ENCODE measurements at places on chromosomes 5 and 9.

DNA sequence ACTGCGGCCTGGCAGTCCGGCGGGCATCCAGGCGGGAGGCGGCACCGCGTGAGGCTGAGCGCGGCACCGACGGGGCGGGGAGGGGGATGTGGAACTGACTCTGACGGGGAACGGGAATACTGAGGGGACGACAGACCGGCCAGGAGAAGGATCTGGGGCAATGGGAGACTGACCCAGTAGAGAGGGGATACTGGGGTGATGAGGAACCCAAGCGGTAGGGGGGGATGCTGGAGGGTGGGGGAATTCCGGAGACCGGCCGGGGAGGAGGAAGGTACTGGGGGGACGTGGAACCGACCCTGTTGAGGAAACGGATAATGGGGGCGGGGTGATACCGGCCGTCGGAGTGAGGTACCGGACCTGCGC, 423 bp downstream of the IPPK start:
- DNase-seq, result no peak

DNA sequence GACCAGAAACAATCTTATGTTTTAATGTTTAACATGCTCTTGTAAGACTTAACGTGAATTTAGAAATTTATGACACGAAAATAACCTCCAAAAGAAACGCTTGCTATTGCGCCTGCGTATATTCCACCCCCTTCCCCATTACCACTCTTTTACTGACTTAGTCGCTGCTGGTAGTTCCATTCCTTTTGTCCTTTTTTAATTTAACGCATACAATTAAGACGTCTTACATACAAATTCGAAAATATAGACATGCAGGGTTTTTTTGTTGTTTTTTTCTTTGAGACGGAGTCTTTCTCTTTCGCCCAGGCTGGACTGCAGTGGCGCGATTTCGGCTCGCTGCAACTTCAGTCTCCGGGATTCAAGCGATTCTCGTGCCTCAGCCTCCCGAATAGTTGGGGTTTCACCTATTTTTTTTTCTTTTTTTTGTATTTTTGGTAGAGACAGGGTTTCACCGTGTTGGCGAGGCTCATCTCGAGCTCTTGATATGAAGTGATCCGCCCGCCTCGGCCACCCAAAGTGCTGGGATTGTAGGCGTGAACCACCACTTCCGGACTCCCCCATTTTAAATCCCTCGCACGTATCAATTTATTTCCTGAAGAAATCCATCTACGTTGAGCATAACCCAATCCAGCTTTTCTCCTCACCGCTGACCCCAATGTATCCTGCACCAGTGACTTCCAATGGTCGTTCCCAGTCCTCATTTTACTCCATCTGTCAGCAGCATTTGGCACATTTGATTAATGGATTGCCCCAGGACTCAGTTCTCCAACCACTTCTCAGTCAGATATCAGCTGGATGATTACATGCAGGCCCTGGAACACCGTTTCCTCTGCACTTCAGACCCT, 684 bp upstream of the MED7 start:
- peak; percentile 46 for DNase-seq

DNA sequence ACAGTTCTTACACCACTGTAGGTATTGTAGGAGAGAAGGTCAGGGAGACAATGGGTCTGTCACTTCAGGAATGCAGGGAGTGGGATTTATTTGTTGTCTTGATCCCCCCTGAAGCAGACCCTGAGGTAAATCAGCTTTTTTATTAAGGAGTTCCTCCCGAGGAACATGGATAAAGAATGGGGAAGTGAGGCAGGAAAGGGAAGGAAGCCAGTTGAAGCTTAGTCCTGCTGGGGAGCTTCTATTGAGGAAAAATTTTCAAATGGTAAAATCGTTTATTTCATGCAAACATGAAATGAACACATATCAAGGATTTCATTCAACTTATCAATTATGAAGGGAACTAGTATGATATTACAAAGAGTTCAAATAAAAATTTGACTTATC, 318.6 kb upstream of the PIK3R1 start:
- DNase-seq, result no peak

GRCh38 chr5:17620627-17621026, 10.4 kb downstream of the TAF11L12 start:
- DNase-seq, result no peak

GRCh38 chr5:665541-665955, 27.6 kb downstream of the TPPP start:
- DNase-seq, result no peak

DNA sequence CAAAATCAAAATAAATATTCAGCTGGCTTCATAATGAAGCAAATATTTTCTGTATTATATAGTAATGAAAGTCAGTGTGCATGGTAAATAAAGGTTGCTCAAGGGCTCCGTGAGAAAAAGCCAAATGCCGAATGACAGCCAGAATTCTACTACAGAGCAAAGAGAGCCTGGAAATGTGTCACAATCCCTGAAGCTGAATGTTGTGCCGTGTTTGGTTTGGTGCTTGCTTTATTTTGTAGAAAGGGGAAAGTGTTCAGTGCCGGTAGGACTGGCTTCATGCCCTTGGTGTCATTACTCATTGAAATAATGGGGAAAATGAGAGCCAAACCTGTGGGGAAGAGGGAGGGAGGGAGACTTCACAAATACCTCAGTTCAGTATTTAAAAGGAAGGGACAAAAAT, 26.8 kb upstream of the ADAMTSL1 start:
- DNase-seq, result no peak

GRCh38 chr5:66666778-66667177, 70.6 kb downstream of the MAST4 start:
- DNase-seq, result no peak

Measured in cardiac fibroblast (primary cell).